ENCODE measurements at places on chromosomes 4 and X. TPM values are rescaled to one million over a fixed set of nuclear protein-coding genes. Genes with fewer than 3 reads are reported as not detected.

The L1CAM gene
- 18.8 TPM for total RNA-seq

- no peak for DNase-seq
These were observed 61.5 kb downstream of the CORIN start for GRCh38 chr4:47776353-47776752.

DNA sequence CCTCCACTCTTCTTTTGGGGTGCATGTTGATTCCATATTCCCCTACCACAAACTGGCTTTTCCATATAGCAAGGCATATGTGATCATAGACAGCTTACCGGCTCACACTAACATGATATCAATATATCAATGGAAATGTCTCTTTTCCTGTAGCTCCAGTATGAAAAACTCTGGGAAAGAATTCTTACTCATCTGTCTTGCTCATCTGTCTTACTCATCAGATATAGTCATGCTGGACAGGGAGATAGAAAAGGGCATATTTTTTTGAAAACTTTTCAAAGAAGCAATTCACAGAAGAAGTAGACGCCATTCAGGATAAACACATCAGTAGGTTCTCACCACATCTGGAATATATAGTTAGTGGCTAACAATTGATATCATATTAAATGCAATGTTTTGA, 794.7 kb downstream of the RAB28 start:
- DNase-seq: no peak

The MAGEB17 gene
- total RNA-seq: not detected

The RHOXF1 gene
- not detected for total RNA-seq

- no peak for DNase-seq
These were observed 96.7 kb upstream of the FTHL17 start for GRCh38 chrX:31168551-31168950.

The MSL3 gene
- total RNA-seq: 25.0 TPM

The RPA4 gene
- total RNA-seq: 3.4 TPM

DNA sequence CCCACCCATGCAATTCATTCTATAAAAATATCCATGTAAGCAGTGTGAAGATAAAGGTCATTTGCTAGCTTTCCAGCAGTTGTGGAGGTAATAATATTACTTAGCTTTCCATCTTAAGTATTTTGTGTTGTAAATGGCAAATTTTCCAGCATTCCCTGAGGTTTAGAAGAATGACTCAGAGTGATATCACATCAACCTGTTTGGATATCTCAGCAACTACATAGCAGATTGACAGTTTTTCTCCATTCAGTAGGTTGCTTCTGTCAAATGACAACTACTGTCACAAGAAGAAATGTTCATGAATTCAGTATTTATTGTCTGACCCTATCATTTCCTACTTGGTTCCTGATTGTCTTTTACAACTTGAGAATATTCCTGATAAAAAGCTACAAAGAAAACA, 434.9 kb upstream of the GALNTL6 start:
- DNase-seq: no peak

The SLC6A14 gene
- total RNA-seq: 0.48 TPM

DNA sequence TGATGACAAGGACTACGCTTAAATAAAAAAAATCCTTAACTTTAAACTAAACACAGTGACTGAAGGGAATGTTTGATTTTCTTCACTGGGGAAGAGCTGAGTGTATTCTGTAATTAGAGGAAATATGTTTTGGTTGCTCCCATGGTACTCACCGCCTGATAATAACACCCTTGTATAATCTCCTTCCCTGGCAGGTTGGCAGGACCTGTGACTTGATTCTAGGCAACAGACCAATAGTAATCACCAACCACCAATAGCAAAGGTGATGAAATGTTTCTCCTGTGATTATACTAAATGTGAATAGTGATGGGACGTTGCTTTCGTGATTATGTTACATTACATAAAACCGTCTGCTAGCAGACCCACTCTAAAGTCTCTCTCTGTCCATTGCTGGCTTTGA, 536.8 kb upstream of the CPEB2 start:
- no peak for DNase-seq

DNA sequence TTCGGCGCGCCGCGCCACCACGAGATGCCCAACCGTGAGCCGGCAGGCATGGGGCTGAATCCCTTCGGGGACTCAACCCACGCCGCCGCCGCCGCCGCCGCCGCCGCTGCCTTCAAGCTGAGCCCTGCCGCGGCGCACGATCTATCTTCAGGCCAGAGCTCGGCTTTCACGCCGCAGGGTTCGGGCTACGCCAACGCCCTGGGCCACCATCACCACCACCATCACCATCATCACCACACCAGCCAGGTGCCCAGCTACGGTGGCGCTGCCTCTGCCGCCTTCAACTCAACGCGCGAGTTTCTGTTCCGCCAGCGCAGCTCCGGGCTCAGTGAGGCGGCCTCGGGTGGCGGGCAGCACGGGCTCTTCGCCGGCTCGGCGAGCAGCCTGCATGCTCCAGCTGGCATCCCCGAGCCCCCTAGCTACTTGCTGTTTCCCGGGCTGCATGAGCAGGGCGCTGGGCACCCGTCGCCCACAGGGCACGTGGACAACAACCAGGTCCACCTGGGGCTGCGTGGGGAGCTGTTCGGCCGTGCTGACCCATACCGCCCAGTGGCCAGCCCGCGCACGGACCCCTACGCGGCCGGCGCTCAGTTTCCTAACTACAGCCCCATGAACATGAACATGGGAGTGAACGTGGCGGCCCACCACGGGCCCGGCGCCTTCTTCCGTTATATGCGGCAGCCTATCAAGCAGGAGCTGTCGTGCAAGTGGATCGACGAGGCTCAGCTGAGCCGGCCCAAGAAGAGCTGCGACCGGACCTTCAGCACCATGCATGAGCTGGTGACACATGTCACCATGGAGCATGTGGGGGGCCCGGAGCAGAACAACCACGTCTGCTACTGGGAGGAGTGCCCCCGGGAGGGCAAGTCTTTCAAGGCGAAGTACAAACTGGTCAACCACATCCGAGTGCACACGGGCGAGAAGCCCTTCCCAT, 1.1 kb downstream of the ZIC3 start:
- DNase-seq: no peak

The SULT1E1 gene
- 102 TPM for total RNA-seq

The GYPE gene
- total RNA-seq: 1.2 TPM

DNA sequence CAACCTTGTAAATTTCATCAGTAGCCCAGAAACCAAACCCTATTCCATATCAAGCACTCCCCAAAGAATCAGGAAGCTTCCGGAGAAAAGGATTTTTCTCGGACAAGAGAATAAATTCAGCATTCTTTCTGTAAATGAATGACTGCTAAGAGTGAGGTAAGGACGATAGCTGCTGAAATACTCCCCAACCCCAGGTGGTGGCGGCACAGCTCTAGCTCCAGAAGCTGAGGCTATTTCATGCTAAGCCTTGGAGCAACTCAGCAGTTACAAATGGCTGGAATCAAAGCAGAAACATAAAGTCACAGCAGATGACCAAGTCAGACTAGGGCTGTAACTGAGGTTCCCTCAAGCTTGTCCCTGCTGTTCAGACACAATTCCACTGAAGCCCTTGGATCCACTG, 13.9 kb upstream of the PCDH19 start:
- no peak for DNase-seq

- no peak for DNase-seq
These were observed 353.8 kb upstream of the PABPC5 start for GRCh38 chrX:91080822-91081221.

GRCh38 chr4:106585915-106586349, 217.4 kb upstream of the GIMD1 start:
- DNase-seq: no peak

DNA sequence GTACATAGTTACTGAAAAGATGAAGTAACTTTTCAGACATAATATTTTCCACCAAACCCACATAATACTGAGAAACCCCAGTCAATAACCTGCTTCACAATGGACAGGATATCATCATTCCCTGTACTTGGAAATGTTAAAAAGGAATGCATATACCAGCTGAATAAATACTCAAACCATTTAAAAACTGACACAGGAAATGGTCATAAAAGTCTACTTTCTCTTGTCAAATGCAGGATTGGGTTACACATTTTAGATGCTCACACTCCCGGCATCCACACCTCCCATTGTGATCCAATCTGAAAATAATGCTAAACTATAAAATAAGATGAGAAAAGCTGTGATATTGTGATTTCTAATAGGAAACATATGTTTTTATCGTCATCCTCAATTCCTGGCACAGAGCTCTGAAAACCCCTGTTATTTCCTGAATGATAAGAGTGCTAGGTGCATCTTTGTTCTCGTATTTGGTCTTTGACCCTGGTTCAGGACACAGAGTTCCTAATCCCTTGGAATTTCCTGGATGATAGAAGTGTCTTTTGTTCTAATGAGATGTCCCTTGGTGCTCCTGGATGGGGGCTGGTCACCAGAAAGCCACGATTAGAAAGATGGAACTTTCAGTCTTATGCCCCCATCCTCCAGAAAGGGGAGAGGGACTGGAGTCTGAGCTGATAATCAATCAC, 821.3 kb downstream of the TRIML1 start:
- DNase-seq: no peak

DNA sequence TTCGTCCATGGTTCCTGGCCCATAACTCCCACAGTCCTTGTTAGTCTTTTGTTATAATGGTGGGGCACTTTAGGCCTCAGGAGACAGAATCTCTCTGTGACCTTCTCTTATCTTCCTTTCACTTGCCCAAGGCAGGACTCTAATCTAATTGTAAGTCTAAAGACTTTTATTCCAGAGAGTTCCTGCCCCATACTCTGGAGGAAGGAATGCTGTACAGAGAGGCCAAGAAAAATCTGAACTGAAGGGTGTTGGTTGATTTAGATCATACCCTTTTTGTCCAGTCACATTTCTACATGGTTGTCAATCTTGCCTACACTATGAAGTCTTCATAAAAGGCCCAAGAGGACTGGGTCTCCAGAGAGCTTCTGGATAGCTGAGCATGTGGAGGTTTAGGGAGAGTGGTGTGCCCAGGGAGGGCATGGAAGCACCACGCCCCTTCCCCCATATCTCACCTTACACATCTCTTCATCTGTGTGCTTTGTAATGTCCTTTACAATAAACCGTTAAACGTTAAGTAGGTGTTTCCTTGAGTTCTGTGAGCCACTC, 84.5 kb downstream of the AFF1 start:
- no peak for DNase-seq

DNA sequence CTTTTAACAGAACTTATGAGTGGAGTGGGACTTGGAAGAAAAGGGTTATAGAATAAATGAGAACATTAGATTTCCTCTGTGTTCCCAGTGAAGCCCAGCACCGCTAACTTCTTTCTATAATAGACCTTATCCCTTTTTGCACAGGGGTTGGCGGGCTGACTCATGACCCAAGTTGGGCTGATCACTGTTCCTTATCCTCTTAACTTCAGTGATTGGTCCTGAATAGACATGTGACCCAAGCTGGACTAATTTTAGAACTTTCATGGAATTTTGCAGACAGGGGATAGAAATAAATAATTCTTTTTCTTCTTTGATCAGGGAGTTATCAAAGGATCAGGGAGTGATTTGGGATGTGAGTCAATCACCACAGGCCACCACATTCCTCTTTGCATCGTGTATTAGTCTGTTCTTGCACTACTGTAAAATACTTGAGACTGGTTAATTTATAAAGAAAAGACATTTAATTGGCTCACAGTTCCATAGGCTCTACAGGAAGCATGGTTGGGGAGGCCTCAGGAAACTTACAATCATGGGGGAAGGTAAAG, 75.9 kb downstream of the UCHL1 start:
- no peak for DNase-seq

- no peak for DNase-seq
These were observed 195.9 kb downstream of the CHM start for GRCh38 chrX:85851418-85851817.

GRCh38 chr4:112664611-112665010, 27.7 kb downstream of the LARP7 start:
- DNase-seq: no peak

DNA sequence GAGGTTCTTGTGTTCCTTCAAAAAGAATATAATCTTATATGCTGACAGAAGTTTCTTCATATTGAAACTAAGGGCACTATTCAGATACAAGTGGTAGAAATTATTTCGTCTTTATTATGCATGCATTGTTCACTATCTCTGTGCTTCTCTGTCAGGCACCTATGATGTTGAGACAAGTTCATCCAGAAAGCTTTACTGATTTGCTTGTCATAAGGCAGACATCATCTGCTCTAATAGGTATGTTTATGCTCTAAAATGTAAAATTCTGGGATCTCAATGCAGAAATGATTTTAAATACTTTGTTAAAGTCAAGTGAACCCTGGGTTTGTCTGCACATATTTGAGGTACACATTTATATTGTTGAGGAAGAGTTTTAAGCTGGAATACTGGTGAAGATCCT, 3.6 kb downstream of the UGT2B11 start:
- DNase-seq: no peak

DNA sequence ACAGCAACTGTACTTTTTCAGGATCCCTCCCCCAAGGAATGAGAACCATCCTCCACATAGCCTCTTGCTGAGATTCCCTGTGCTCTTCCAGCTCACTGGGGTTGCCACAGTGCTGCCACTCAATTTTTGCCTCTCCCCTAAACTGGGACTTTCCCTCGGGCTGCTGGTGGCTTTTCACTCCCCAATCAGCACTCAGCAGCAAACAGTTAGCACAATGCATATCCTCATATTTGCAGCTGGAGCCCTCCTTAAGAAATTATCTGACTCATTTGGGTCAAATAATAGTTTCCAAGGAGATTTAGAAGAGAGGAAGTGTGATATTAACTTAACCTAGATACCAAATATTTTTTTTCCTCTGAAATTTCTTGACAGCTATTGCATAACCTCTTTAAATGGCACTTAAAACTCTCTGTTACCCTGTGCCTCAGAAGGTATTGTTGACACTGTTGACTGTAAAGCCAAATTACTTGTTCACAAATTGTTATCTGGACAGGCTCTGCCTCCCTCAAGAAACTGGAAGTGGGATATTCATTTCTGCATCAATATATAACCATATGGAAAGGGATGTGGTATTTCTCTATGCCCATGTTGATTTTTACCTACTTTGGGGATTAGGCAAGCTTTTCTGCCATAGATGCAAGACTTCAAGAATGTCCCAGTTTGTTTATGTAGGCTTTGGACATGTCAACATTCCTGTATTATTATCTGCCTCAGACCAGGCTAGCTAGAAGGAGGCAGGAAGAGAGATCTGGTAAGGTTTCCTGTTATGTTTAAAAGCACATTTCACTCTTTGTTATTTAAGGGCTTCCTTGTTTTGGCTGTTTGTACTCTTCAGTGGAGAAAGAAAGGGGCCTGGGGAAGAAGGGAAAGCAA, 58.0 kb downstream of the SEPTIN11 start:
- peak; percentile 55 for DNase-seq

DNA sequence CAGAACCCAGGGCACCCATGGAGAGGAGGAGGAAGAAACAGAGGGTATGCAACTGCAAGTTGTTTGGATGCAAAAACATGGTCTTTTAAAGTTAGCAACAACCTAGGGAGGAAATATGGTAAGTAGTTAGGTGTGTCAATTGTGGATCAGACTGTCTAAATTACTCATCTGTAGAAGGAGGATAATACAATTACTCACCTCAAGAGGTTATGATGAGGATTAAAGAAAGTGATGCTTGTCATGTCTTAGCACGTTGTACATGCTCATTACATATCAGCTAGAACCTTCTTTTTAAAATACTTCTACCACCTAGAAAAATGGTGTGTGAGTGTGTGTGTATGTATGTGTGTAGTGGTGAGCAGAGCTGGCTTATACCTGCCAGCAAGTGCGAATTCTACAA, 2.3 kb upstream of the C1QTNF7 start:
- DNase-seq: no peak

The FHIP1A gene
- total RNA-seq: 3.4 TPM

The PAGE2 gene
- not detected for total RNA-seq

- no peak for DNase-seq
These were observed 269.3 kb upstream of the ADGRL3 start for GRCh38 chr4:60930866-60931265.

Data from umbilical cord (tissue), 2 donors.